SK-N-SH (cell line): ENCODE measurements at places on chromosomes 7 and 10. TPM values are rescaled to one million over a fixed set of nuclear protein-coding genes. Genes with fewer than 3 reads are reported as not detected.

The NPTX2 gene
- polyA plus RNA-seq: 0.41 and 1.2 TPM in 2 replicates

DNA sequence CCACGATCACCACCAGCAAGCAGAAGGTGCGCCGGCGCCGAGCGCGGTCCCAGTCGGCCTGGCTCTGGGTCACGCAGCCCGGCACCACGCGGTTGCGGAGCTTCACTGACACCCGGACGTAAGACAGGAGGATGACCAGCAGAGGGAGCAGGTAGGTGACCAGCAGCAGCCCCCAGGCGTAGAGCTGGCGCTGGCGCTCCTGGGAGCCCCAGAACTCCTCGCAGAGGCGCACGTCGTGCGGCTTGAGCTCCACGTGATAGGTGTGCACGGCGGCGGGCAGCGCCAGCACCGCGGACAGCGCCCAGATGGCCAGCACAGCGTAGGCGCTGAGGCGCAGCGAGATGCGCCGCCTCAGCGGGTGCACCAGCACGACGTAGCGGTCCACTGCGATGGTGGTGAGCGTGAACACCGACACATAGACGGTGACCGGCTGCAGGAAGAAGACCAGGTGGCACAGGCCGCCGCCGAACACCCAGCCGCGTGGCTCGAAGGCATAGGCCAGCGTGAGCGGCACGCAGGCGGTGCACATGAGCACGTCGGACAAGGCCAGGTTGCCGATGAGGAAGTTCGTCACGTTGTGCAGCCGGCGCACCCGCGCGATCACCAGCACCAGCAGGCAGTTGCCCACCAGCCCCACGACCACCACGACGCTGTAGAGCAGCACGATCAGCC, 920 bp downstream of the PRLHR start:
- H3K4me1 ChIP-seq: no peaks in the 10 kb centered on the region
- peak; percentile 75 for DNase-seq
- H3K27ac ChIP-seq: no peak overlapping the region
- no peak overlapping the region for H3K4me3 ChIP-seq
- peaks cover 10% of the 10 kb centered on the region; the same call in 1 of the 2 replicates for H3K27me3 ChIP-seq

GRCh38 chr7:80218723-80219122, 84.1 kb downstream of the GNAI1 start:
- H3K36me3 ChIP-seq: peaks cover 67% of the 10 kb centered on the region
- peak overlapping the region; percentile 24; the same call in 1 of the 2 replicates for H3K27ac ChIP-seq
- H3K4me1 ChIP-seq: no peaks in the 10 kb centered on the region
- H3K27me3 ChIP-seq: no peaks in the 10 kb centered on the region

DNA sequence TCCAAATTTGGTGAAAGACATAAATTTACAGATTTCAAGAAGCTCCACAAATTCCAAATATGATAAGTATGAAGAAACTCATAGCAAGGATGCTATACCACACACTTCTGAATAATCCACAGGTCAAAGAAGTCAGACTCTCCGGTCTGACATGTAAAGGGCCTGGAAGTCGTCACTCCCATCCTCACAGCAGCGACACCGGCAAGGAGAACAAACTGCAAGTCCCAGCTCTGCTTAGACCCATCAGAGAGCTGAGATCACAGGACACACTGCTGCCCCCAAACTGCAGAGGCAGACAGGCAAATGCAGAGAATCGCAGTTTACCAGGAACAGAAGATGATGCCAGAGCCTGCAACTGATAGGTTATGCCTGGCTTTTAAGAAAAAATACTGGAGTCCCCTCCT, 62.0 kb downstream of the AMZ1 start:
- no peak overlapping the region for H3K27ac ChIP-seq
- H3K4me3 ChIP-seq: no peak overlapping the region
- H3K27me3 ChIP-seq: no peaks in the 10 kb centered on the region
- H3K4me1 ChIP-seq: peaks cover 2% of the 10 kb centered on the region; the same call in 1 of the 2 replicates
- no peak for DNase-seq

DNA sequence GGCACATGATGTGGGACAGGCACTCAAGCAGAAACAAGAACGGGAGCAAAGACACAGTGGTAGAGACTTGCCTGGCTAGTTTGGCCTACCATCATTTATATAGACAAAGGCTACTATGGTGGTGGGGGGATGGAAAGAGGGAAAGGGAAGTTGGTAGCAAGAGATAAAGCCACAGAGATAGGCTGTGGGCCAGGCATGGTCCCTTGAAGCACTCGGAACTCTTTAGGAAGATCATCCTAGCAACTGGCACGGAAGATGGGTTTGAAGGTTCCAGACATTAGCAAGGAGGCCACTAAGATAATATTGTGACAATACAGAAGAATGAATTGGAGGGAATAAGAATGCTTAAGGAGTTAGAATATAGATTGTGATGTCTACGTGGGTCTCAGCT, 319.6 kb downstream of the ELMO1 start:
- H3K27ac ChIP-seq: no peak overlapping the region
- no peak for DNase-seq
- H3K4me3 ChIP-seq: no peak overlapping the region

DNA sequence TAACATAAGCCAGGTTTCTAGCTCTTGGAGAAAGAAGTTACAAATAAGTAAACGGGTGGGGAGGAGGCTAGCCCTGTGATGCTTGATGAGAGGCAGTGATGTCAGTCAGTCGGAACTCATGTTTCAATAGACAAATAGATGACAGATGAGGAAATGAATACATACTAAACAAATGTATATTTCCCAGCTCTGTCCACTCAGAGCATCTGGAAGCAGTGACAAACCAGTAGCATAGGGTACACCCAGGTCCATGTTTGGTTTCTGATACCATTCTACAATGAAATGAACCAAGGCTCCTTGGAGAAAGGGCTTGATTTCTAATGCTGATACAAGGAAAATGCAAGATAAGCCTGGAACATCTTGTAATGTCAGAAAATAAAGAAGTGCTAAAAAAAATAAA, 30.6 kb downstream of the PODXL start:
- no peaks in the 10 kb centered on the region for H3K4me1 ChIP-seq
- H3K36me3 ChIP-seq: no peaks in the 10 kb centered on the region
- no peak for DNase-seq
- no peak overlapping the region for H3K4me3 ChIP-seq
- H3K27me3 ChIP-seq: no peaks in the 10 kb centered on the region
